A549 treated with Hydrocortisone at 1 μM for 4 hours (cell line): ENCODE measurements at places on chromosomes 4 and X. TPM values are rescaled to one million over a fixed set of nuclear protein-coding genes. Genes with fewer than 3 reads are reported as not detected.

Gene GRIA3
- total RNA-seq = not detected in 5 replicates

Gene COX7B2
- not detected in 5 replicates for total RNA-seq

Gene SPANXB1
- 1.5 to 3.4 TPM (median 2.0 TPM) in 5 replicates for total RNA-seq

Gene ADGRG4
- not detected in 5 replicates for total RNA-seq

Gene CPZ
- 0.15 to 0.35 TPM (median 0.24 TPM) in 5 replicates for total RNA-seq

Gene ASMT
- 0.15 to 0.25 TPM (median 0.17 TPM) in 5 replicates for total RNA-seq

Gene RIPPLY1
- total RNA-seq = 0.10 to 0.12 TPM in 2 of 5 replicates, not detected in the others

Gene MXRA5
- total RNA-seq = not detected in 5 replicates

Gene PLA2G12A
- 3.6 to 13.0 TPM (median 10.2 TPM) in 5 replicates for total RNA-seq

Gene ARHGAP36
- not detected in 5 replicates for total RNA-seq

Gene HTR2C
- not detected in 5 replicates for total RNA-seq

Gene DIAPH2
- 3.3 to 6.0 TPM (median 4.3 TPM) in 5 replicates for total RNA-seq

Gene UCP1
- not detected in 5 replicates for total RNA-seq

Gene SPANXC
- 0.40 to 0.76 TPM (median 0.74 TPM) in 4 of 5 replicates, not detected in the other for total RNA-seq

Gene TMEM255A
- total RNA-seq = 0.23 to 0.74 TPM (median 0.33 TPM) in 5 replicates
